Upper lobe of left lung (tissue), 6 donors: ENCODE measurements at places on chromosomes 3 and 15.

DNA sequence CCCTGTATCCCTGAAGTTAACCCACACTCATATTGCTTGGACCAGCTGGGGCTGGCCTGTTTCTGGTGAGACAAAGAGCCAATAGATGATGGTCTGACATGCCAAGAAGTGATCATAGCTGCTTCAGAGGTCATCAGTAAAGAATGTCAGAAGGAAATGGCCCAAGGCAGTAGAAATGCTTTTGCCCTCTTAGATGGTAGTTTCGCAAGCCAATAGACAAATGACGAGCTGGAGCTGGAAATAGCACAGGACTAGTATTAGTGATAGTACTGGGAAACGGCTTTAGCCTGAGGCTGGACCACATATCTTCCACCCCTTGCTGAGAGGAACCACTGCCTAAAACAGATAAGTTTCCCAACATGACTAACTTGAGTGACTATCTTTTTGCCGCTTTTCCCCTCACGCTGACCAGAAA lies 176.1 kb upstream of the THBS1 start:
- no peak for DNase-seq

GRCh38 chr15:70493376-70493775 lies 270.0 kb downstream of the UACA start:
- DNase-seq = no peak

GRCh38 chr3:195425849-195426248 lies 17.0 kb downstream of the ACAP2 start:
- DNase-seq = no peak

DNA sequence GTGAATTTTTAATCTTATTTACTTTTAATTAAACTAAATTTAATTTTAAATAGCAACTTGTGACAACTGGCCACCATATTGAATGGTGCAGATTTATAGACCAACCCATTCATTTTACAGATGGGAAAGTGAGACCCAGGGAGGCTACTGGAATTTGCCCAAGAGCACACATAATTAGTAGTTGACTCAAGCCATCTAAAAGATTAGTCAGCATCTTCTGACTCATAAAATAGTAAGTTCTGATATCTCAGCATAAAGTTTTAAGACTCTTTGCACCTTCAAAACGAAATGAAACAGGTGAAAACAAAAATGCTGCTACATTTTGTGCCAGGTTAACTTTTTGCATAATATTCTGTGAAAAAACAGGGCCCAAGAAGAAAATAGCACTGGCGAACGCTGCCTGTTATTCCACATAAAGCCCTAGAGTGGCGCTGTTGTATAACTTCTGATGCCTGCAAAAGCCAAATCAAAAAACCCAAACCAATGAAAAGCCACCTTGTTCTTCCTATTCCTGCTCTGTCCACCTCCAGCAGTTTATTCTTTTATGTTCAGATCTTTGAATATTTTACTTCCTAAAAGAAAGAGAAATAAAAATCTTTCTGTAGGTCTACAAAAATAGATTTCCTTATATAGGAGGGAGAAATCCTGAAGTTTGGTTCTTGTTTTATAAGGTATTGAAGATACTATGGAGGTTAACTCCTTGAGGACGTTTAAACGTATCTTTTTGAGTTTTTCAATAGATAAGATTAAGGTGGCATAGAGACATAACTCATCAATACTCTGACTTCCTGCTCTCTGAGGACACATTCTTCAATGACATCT lies 62.8 kb downstream of the OTOL1 start:
- no peak for DNase-seq

DNA sequence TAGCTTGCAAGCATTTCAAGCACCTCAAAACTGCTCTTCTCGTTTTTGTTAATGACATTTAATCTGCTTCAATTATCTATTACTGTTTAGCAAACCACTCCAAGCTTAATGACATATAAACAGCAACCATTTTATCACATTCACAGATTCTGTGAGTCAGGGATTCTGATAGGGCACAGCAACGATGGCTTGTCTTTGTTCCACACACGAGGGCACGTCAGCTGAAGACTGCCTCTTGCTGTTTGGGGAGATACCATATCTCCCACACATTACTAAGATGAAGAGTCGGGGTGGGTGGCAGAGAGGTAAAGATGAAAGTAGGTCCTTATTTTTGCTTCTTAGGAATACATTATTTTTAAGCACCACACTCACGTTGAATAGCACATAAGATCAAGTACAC lies 19.3 kb downstream of the CPOX start:
- DNase-seq = no peak

DNA sequence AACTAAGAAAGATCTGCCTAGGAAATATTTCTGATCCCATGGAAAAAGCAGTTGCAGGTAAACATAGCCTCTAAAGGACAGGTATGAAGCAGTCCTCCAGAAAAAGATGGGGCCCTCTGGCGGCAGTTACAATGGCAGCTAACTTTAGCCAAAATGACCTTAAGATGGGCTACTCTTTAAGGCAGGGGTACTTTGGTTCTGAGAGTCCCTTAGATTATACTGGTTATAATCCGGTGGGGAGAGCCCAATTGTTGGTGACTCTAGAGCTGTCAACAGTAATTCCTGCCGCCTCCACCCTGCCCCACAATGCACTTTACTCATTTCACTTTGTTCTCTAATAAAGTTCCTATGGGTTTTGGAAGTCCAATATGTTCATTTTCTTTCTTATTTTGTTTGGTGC lies 412.8 kb upstream of the WNT5A start:
- DNase-seq = no peak

- no peak for DNase-seq
Measured at GRCh38 chr3:128229106-128229857, 76.0 kb downstream of the EEFSEC start.

DNA sequence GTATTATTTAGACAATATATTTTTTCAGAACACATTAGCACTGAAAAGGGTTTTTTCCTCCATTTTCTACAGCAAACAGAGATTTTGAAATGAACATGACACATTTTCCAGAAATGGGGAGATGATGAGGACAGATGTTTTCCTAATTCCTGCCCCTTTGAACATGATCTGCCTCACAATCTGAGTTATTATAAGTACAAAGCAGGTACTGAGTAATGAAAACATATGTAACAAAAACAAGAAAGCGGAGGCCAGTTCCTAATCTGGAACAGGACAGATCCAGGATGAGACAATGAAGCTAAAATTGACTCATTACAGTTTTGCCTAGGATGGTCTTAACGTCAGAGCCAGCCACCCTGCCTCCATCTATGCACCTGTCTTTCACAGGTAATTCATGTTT lies 642.8 kb upstream of the NR2F2 start:
- no peak for DNase-seq

DNA sequence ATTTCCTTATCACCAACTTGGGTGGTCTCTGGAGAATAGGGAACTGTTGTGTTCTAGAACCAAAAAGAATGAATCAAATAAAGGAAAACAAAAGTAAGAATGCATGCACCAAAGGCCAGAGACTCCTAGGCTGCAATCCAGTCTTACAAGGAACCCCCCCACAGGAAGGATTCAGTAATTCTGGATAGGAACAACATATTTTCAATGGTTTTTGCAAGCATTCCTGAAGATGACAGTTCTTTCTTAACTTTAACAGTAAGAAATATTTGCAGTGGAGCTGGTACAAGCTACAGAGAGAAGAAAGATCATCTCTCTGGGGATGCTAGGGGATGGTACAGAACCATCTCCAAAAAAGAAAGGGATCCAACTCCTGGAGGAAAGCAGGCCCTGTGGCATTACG lies 116.2 kb upstream of the CHRM5 start:
- no peak for DNase-seq

GRCh38 chr3:160810362-160811236 lies 54.6 kb downstream of the PPM1L start:
- DNase-seq = no peak

DNA sequence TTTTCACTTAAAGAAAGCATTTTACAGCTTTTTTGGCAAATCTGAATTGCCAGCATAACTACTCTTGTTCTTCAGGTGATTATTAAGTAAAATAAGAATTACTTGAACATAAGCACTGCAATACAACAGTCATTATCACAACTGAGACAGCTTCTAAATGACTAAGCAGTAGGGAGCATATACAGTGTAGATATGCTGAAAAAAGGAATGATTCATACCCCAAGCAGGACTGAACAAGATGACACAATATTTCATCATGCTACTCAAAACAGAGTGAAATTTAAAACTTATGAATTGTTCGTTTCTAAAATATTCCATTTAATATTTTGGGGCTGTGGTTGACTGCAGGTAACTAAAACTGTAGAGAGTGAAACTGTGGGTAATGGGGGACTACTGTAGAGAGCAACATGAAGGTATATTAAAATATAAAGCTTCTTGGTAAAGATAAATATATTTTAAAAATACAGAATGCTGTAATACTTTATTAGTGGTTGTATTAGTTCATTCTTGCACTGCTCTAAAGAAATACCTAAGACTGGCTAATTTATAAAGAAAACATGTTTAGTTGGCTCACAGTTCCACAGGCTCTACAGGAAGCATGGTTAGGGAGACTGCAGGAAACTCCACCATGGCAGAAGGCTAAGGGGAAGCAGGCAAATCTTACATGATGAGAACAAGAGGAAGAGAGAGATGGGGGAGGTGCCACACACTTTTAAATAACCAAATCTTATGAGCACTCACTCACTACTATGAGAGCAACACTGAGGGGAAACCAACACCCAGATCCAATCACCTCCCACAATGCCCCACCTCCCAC lies 84.8 kb downstream of the DCLK3 start:
- DNase-seq = no peak

DNA sequence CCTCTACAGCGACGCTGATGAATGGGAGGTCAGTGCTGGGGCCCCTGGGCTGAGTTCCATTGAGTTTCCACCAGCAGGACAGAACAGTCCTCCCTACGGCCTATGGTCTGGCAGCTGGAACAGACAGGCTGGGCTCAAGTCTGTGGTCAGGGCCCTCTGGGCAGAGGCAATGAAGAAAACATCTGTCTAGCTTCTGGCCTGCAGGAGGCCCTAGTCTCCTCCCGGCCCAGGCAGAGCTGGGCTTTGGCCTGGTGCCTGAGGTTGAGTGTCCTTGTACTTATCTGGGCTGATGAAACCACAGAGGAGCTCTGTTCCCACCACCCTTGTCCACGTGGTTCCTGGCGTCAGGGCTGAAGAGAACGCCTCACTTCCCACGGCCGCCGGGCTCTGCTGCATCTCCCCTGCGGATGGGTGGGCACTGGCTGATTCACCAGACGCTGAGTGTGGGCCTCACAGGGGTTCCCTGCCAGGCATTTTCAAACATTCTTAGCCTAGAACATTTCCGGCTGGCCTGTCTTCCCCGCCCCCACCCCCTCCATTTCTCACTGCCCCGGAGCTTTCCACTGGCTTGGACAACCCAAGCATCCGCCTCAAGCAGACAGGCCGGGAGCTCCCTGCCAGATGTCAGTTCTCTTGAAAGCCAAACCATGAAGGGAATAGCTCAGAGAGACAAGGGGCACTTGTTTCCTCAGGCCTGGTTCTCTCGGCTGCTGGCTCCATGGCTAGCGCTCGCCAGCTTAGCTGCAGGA lies 20.3 kb downstream of the PPCDC start:
- peak; percentile 88 for DNase-seq

DNA sequence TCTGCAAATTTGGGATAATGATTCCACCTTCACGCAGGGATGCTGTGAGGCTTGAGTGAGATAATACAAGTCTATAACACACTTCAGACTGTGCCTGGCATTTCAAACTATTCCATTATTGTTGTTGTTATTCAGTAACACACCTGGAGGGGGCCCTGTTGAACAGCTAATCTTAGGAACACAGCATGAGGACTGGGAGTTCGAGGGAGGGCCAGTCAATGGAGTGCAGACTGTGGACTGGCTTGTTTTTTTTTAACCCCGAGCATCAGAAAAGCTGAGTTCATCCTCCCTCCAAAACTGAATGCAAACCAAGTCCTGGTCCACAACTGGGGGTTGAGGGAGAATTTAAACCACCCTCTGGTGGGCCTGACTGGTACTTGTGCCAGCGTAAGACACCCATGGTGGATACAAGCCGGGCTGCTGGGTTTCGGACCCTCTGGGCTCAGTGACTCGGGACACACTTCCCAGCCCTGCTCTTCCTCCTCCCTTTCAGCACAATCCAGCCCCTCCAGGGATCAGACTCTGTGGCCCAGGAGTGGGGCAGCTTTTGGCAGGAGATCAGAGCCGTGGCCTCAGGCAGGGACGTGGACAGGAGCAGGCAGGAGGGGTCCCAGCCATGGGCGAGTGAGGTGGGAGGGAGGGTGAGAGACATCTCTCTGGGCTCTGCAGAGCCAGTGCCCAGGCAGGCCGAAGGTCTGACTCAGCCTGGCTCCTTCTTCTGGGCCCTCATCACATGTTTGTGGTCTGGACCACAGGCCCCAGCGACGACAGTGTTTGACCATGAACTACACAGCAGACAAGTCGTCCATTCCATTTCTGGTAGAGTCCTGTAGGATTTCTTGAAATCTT lies 36.3 kb upstream of the MEX3B start:
- no peak for DNase-seq

DNA sequence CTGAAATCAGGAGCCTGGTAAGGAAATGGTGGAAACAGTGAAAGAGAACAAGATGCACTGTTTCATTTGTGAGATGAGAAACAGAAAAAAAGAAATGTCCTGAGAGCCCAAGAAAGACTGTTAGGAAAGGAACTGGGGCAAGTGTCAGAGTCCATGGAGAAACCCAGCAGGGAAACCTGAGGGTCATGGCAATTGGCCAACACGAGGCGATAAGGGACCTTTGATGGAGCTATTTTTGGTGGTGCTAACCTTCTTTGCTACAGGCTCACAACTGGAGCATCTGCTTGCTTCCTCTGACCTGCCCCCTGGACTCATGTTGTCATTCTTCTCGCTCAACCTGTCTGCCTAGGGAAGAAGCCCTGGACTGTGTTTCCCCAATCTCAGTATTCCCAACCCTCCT lies 4.2 kb upstream of the TMEM41A start:
- DNase-seq = no peak

DNA sequence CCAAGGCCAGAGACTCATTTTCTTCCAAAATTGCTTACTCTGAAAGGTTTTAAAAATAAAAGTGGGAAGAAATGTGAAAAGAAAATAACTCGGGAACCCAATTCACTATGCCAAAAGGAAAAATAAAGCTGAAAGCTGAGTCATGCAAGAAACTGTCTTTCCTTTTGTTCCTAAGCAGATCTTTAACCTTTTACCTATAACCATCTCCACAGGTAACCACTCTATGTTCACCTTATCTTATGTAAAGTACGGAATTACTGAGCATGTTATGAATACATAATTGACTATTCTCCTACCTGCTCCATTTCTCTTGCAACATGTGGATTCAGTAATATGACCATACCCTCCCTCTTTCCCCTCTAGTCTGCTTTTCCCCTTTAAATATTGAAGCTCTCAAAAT lies 62.0 kb downstream of the MINDY4B start:
- no peak for DNase-seq

DNA sequence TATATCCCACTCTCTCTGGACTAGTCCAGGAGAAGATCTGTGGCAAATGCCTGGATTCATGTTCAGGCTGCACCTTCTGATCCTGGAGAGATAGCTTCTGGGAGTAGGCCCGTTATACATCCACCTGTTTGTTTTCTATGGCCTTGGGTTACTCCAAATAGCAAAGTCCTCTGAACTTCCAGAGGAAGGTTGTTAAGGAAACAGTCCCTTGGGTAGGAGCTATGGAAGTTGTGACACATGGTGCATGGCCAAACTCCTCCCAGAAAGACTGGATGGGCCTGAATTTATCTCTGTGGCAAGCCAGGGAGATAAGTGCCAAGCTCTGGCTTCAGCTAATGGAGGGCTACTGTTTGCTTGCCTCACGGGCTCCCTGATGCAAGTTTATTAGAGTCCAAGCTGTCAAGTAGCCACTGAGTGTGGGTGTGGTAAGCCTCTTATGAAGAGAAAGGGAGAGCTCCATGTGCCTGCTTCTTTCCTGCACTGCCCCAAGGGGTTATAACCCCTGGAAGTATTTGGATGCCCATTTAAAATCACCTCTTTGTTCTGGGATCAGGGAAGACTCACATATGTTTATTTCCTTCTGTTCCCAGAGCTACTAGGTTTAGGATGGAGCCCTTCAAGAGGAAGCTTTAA lies 328.7 kb upstream of the ATP11B start:
- no peak for DNase-seq
